ENCODE measurements at places on chromosomes 7 and 10.

GRCh38 chr7:36651404-36651803, 72.9 kb downstream of the AOAH start:
- H3K4me3 ChIP-seq, result no peak overlapping the region
- H3K4me1 ChIP-seq, result peaks cover 3% of the 10 kb centered on the region
- no peak for DNase-seq
- no peaks in the 10 kb centered on the region for H3K27me3 ChIP-seq
- H3K36me3 ChIP-seq, result peaks cover 3% of the 10 kb centered on the region

GRCh38 chr7:53485354-53485753, 449.9 kb downstream of the POM121L12 start:
- H3K4me3 ChIP-seq, result no peak overlapping the region
- no peaks in the 10 kb centered on the region for H3K36me3 ChIP-seq
- DNase-seq, result no peak
- H3K4me1 ChIP-seq, result no peaks in the 10 kb centered on the region
- no peak overlapping the region for H3K27ac ChIP-seq

DNA sequence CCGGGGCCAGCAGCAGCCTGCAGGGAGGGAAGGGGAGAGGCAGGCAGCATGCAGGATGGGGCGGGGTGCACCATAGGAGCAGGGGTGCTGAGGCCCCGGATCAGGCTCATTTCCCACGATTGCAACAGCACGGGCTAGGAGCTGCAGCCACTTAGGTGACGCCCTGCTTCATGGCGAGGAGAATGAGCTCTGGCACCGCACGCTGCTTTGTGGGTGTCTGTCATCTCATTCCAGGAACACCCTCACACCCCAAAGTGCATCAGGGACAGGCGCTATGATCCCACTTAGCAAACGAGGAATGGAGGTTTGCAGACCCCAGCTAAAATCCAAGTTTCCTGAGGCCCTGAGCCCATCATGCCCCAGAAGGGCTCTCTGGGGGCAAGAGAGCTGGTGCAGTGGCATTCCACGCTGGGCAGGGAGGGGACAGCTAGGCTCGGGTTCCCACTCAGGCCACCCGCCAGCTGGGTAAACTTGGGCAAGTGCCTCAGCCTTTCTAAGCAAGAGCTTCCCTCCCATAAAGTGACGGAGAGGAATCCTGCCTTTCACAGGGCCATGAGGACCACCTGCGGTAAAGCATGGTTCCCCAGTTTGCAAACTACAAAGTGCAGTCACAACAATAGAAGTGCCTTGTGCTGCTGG, 9.3 kb downstream of the KCNH2 start:
- peaks cover 2% of the 10 kb centered on the region for H3K27me3 ChIP-seq
- H3K27ac ChIP-seq, result no peak overlapping the region
- no peak overlapping the region for H3K4me3 ChIP-seq
- DNase-seq, result no peak
- H3K36me3 ChIP-seq, result no peaks in the 10 kb centered on the region

DNA sequence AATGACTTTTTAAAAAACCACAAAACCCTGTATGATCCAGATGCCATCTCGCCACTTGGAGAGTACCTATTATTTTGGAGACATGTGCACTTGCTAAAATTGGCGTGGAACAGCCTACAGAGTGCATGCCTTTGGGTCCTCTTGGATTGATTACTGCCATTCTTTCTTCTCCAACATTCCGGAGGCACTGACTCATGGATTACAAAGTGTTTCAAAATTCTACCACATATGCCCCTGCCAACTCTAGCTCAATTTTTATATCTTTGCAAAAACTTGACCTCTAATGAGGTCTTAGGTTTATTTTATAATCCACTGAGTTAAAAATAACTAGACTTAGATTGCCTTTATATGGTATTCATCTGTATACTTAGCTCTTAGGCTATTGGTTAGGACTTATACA, 55.8 kb upstream of the KIF5B start:
- H3K4me1 ChIP-seq, result no peaks in the 10 kb centered on the region
- no peaks in the 10 kb centered on the region for H3K36me3 ChIP-seq
- H3K27ac ChIP-seq, result no peak overlapping the region

- H3K4me3 ChIP-seq, result no peak overlapping the region
- H3K27me3 ChIP-seq, result no peaks in the 10 kb centered on the region
- no peaks in the 10 kb centered on the region for H3K36me3 ChIP-seq
- no peaks in the 10 kb centered on the region for H3K4me1 ChIP-seq
- DNase-seq, result no peak
These were observed 453.5 kb upstream of the SEMA3A start for GRCh38 chr7:84647797-84648757.

GRCh38 chr10:329361-330099, 194.3 kb downstream of the ZMYND11 start:
- no peak for DNase-seq
- no peaks in the 10 kb centered on the region for H3K27me3 ChIP-seq
- no peaks in the 10 kb centered on the region for H3K36me3 ChIP-seq
- H3K4me1 ChIP-seq, result peaks cover 25% of the 10 kb centered on the region
- peak overlapping the region; percentile 18 for H3K4me3 ChIP-seq

GRCh38 chr7:41275255-41275654, 427.6 kb downstream of the INHBA start:
- H3K4me1 ChIP-seq, result no peaks in the 10 kb centered on the region
- H3K27me3 ChIP-seq, result no peaks in the 10 kb centered on the region
- DNase-seq, result no peak
- H3K27ac ChIP-seq, result no peak overlapping the region
- no peak overlapping the region for H3K4me3 ChIP-seq

- DNase-seq, result no peak
- H3K27ac ChIP-seq, result no peak overlapping the region
- peaks cover 13% of the 10 kb centered on the region for H3K36me3 ChIP-seq
- no peak overlapping the region for H3K4me3 ChIP-seq
- peaks cover 4% of the 10 kb centered on the region for H3K4me1 ChIP-seq
These were observed 252.9 kb downstream of the MAD1L1 start for GRCh38 chr7:1979591-1980560.

- peak overlapping the region; percentile 54 for H3K27ac ChIP-seq
- H3K27me3 ChIP-seq, result no peaks in the 10 kb centered on the region
- H3K4me3 ChIP-seq, result peak overlapping the region; percentile 65
- peak; percentile 56 for DNase-seq
- H3K4me1 ChIP-seq, result peaks cover 21% of the 10 kb centered on the region
- peaks cover 2% of the 10 kb centered on the region for H3K36me3 ChIP-seq
These were observed 63.9 kb downstream of the TMEM209 start for GRCh38 chr7:130141161-130141883.

- no peak for DNase-seq
- H3K27ac ChIP-seq, result no peak overlapping the region
These were observed 98.1 kb downstream of the PARD3 start for GRCh38 chr10:34716958-34717357.

DNA sequence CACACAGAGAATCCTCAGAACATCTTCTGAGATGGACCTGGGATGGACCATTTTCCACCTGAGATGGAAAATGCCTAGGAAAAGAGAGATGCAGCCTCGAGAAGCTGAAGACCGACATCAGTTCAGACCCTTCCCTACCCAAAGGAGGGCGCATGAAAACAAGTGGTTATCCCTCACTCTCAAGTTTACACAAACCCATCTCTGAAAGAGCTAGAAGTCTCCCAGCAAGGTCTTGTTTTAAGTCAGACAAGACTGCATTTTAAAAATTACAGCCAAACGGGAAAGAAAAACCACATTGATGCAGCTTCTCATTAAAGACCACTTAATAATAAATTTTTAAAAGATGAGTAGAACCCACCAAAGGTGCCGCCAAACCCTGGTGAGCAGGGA, 1.3 kb downstream of the RAPGEF5 start:
- no peaks in the 10 kb centered on the region for H3K36me3 ChIP-seq
- DNase-seq, result no peak
- no peak overlapping the region for H3K4me3 ChIP-seq
- no peaks in the 10 kb centered on the region for H3K4me1 ChIP-seq
- no peak overlapping the region for H3K27ac ChIP-seq

- no peak for DNase-seq
- H3K4me3 ChIP-seq, result no peak overlapping the region
- H3K36me3 ChIP-seq, result no peaks in the 10 kb centered on the region
- no peaks in the 10 kb centered on the region for H3K4me1 ChIP-seq
These were observed 171.6 kb downstream of the WDR37 start for GRCh38 chr10:1227510-1228402.

GRCh38 chr7:2879354-2879753, 35.2 kb upstream of the GNA12 start:
- no peak overlapping the region for H3K27ac ChIP-seq
- DNase-seq, result no peak
- H3K27me3 ChIP-seq, result no peaks in the 10 kb centered on the region
- H3K36me3 ChIP-seq, result no peaks in the 10 kb centered on the region
- H3K4me3 ChIP-seq, result no peak overlapping the region
- H3K4me1 ChIP-seq, result peaks cover 18% of the 10 kb centered on the region

GRCh38 chr7:12373580-12374263, 29.9 kb downstream of the VWDE start:
- no peak for DNase-seq
- H3K4me1 ChIP-seq, result no peaks in the 10 kb centered on the region
- no peaks in the 10 kb centered on the region for H3K36me3 ChIP-seq

GRCh38 chr7:120628251-120628650, 229.7 kb downstream of the TSPAN12 start:
- H3K36me3 ChIP-seq, result no peaks in the 10 kb centered on the region
- H3K27ac ChIP-seq, result no peak overlapping the region
- H3K4me3 ChIP-seq, result no peak overlapping the region
- no peaks in the 10 kb centered on the region for H3K4me1 ChIP-seq
- no peaks in the 10 kb centered on the region for H3K27me3 ChIP-seq

- H3K27ac ChIP-seq, result no peak overlapping the region
- peaks cover 13% of the 10 kb centered on the region for H3K4me1 ChIP-seq
- DNase-seq, result no peak
These were observed 4.7 kb downstream of the PYROXD2 start for GRCh38 chr10:98410135-98410743.

GRCh38 chr7:134330974-134331373, 14.2 kb upstream of the SLC35B4 start:
- no peak overlapping the region for H3K27ac ChIP-seq
- no peaks in the 10 kb centered on the region for H3K4me1 ChIP-seq
- no peak overlapping the region for H3K4me3 ChIP-seq

GRCh38 chr7:140283472-140283871, 106.7 kb upstream of the KDM7A start:
- no peaks in the 10 kb centered on the region for H3K36me3 ChIP-seq
- no peak overlapping the region for H3K4me3 ChIP-seq
- H3K27me3 ChIP-seq, result no peaks in the 10 kb centered on the region

DNA sequence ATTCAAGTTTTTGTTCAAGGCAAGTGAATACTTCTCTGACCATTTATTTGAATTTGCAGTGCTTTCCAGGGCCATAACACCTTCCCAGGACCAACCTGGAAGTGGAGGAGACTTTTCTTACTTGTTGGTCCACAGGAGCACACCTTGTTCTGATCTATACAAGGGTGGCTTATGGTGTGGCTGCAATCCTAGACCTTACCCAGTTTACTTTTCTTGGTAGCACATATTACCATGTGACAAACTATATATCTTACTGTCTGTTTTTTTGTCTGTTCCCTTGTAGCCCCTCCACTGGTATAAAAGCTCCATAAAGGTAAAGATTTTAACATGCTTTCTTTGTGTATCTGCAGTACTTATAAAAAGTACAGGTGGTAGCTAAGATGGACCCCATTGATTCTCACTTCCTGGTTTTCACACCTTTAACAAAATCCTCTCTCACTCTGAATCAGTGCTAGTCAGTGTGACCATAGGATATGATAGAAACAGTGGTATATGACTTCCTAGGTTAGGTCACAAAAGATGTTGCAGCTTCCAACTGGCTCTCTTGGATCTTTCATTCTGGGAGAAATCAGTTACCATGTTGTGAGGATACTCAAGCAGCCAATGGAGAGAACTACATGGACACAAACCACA, 5.6 kb upstream of the ASB4 start:
- H3K27me3 ChIP-seq, result no peaks in the 10 kb centered on the region
- H3K4me3 ChIP-seq, result no peak overlapping the region
- no peak overlapping the region for H3K27ac ChIP-seq
- H3K36me3 ChIP-seq, result no peaks in the 10 kb centered on the region

DNA sequence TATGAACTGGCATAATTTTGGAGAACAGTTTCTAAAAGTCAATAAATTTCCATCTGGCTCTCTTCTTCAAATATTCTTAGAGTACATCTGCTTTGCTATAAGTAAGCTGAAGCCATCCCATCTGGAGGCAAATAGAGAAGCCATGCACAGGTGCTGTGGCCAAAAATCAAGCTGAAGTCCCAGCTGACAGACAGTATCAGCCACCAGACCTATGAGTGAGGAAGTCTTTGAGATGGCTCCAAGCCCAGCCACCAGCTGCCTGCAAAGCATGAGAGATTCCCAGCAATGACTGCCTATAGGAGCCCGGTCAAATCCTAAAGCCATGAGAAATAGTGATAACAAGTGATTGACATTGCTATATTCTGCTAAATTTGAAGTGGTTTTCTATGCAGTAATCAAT, 21.7 kb upstream of the PRSS58 start:
- no peak for DNase-seq
- H3K4me1 ChIP-seq, result no peaks in the 10 kb centered on the region
- H3K4me3 ChIP-seq, result no peak overlapping the region
- no peak overlapping the region for H3K27ac ChIP-seq
- peaks cover 13% of the 10 kb centered on the region for H3K27me3 ChIP-seq

GRCh38 chr10:35042783-35043182, 47.4 kb downstream of the CUL2 start:
- H3K27ac ChIP-seq, result no peak overlapping the region
- H3K4me3 ChIP-seq, result no peak overlapping the region
- DNase-seq, result no peak
- no peaks in the 10 kb centered on the region for H3K27me3 ChIP-seq
- H3K4me1 ChIP-seq, result no peaks in the 10 kb centered on the region

DNA sequence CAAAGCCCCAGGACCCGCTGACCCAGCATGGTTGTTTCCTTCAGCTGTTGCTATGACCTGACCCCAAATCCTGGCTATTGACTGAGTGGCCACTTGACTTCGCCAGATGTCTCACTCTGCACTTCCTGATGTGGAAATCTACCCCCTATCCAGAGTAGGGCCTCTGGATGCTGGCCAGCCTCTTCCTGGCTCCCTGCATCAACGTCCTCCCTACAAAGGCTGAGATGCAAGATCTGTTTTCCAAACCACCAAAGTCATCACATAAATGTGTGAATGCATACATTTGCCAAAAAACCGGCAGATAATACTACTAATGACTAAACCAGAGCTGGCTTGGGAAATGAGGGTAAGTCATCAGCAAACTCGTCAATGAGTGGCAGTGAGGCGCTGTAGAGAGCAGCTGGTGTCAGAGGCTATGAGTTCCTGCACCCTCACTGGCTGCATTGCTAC, 70.4 kb downstream of the PYROXD2 start:
- no peak for DNase-seq
- peaks cover 10% of the 10 kb centered on the region for H3K4me1 ChIP-seq
- H3K4me3 ChIP-seq, result no peak overlapping the region
- no peaks in the 10 kb centered on the region for H3K27me3 ChIP-seq
- H3K36me3 ChIP-seq, result no peaks in the 10 kb centered on the region

GRCh38 chr10:113356794-113357680, 195.8 kb upstream of the HABP2 start:
- peaks cover 5% of the 10 kb centered on the region for H3K27me3 ChIP-seq
- no peak overlapping the region for H3K27ac ChIP-seq
- no peaks in the 10 kb centered on the region for H3K36me3 ChIP-seq
- DNase-seq, result no peak
- H3K4me3 ChIP-seq, result no peak overlapping the region
- H3K4me1 ChIP-seq, result no peaks in the 10 kb centered on the region

- no peak for DNase-seq
- H3K27me3 ChIP-seq, result no peaks in the 10 kb centered on the region
- no peak overlapping the region for H3K27ac ChIP-seq
- H3K4me3 ChIP-seq, result no peak overlapping the region
- H3K36me3 ChIP-seq, result no peaks in the 10 kb centered on the region
These were observed 100.8 kb downstream of the ATXN7L1 start for GRCh38 chr7:105775580-105775979.
